Stimulated activated CD8-positive, alpha-beta memory T cell treated with anti-CD3 and anti-CD28 coated beads, Interleukin-2, amount 100 ng/mL, for 1 hour (primary cell): ENCODE measurements at places on chromosomes 3 and 15.

GRCh38 chr3:161413127-161413854 lies 42.0 kb upstream of the SPTSSB start:
- no peak for DNase-seq

DNA sequence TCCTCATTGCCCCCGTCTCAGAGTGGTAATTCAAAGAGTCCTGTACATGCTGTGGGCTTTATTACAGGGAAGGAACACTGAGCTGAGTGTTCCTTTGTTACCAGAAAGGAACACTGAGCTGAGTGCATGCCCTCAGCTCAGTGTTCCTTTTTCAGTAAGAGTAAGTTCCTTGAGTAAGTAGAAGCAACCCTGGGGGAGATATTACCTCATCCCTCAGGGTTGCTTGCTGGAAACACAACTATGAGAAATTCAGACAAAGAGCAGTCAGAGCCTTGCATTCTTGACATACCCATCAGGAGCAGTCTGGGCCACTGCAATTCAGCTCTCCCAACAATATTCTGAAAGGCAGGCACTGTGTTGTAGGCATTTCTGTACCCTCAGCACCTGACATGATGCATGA lies 17.0 kb downstream of the CHRM5 start:
- no peak for DNase-seq

- DNase-seq: no peak
Observed at GRCh38 chr3:182384221-182384620, 409.1 kb upstream of the ATP11B start.

GRCh38 chr15:26806151-26806550 lies 33.3 kb upstream of the GABRB3 start:
- DNase-seq: no peak

- no peak for DNase-seq
Observed at GRCh38 chr3:189298469-189299375, 127.0 kb downstream of the TPRG1 start.

DNA sequence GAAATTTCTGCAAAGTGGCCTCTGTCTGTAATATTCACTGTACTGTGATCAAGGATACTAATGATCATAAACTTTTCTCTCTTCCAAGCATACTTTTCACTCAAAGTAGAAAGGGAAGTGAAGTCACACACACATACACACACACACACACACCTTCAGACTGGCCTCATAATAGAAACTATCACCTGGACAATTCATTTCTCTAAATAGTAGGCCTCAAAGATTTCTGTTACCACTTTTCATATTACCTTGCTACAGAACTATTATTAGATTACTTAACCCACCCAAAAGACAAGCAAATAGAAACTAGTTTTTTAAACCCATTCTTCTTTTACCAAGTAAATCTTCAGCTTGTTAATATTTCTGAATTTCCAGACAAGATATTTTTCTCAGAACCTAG lies 12.2 kb downstream of the CPB1 start:
- no peak for DNase-seq

DNA sequence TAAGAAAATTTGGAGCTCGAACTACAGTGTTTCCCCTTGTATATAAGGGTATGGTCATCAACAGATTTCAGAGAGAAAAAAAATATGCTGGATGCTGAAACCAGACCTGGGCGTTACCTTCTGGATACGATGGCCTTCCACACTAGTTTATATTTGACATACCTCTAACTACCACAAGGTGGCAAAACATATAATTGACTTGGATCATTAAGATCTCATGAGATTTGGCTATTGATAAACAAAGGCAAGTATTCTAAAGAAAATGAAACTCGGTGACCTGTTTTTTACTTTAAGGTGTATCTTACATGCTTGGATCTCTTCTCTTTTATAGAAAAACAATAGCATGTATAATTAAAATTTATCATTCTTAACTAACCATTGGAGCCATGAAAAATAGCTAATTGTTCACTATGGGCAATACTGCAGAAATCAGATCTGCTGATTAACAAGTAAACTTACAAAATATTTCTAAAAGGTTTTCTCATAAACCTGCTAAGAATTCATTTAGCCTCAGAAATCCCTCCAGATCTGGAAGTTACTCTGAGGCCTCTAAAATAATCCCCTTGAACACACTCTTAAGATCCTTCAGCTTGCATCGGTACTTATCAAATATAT lies 300.6 kb upstream of the KCNH8 start:
- DNase-seq: no peak

- DNase-seq: no peak
Observed at GRCh38 chr3:154538566-154539360, 108.8 kb upstream of the GPR149 start.

DNA sequence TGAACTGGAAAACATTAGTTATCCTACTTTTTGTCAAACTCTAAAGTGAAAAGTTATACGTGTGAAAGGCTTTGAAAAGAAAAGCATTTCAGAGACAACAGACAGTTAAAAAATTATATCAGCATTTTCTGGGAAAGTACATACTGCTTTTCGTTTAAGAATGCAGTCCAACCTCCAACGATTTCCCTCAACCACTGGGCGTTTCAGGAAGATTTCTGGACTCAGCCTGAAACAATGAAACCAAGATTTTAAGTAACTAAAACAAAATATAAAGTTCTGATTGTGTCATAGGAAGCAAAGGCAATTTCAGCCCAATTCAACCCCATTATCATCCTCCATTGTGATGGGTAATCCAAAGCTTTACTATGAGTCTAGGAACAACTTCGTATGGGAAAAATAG lies 110.7 kb downstream of the PLD1 start:
- no peak for DNase-seq

DNA sequence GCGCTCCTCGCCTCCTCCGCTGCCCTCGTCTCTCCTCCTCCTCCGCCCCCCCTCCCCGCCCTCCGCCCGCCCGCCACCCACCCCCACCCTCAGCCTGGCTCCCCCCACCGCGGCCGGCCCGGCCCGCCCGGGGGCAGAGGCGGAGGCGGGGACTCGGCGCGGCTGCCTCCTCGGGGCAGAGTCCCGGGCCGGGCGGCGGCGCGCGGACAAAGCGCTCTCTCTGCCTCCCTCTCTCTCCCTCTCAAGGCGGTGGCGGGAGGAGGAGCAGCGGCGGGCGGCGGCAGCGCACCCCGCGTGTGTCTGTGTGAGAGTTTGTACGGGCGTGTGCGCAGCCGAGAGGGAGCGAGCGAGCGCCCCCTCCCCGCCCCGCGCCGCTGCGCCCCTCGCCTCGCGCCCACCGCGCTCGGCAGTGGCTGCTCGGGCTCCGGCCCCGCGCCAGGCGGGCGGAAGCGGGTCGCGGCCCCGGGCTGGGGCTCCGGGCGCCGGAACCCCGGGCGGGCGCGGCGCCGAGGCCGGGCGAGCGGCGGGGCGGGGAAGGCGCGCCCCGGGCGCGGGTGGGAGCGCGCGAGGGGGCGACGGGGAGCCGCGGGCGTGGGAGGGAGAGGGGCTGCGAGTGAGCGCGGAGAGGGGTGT lies at the start of gene IGF2BP2:
TSS of gene IGF2BP2 (minus strand) at position 37 of the 633 bp plus-strand sequence. CDS start 82 bp downstream, outside the sequence.
- no peak for DNase-seq

GRCh38 chr15:75841626-75842025 lies 1.6 kb upstream of the UBE2Q2 start:
- DNase-seq: no peak

GRCh38 chr3:51967384-51968169 lies at the start of gene PCBP4:
Gene PCBP4 (minus strand): TSS chr3:51967454. CDS start chr3:51961240, 6,214 bp downstream.
- no peak for DNase-seq

DNA sequence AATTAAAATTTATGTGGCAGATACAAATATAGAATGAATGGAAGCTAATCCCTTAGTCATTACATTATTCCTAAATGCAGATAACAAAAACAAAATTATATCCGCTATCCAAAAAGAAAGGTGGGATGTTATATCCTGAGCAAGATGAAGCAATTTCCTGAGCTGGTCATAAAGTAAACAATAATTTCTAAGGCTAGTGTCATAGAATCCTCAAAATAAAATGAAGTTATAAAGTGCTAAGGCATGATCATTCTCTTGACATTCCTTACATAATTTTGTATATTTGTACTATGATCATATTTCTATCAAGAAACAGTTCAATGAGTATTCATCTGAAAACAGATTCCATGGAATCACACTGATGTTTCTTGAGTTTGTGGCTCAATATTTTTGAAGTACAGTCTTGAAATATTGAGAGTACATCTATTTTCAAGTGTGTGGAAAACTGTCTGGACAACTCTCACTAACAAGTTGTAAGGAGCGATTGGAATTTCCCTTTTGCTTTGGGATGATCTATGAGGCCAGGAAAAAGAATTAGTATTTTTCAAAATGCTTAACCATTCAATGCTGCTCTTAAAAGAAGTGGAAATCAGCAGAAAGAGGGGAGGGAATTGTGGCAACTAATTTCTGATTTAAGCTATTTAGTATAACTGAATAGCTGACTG lies 92.4 kb downstream of the ABI3BP start:
- DNase-seq: no peak

DNA sequence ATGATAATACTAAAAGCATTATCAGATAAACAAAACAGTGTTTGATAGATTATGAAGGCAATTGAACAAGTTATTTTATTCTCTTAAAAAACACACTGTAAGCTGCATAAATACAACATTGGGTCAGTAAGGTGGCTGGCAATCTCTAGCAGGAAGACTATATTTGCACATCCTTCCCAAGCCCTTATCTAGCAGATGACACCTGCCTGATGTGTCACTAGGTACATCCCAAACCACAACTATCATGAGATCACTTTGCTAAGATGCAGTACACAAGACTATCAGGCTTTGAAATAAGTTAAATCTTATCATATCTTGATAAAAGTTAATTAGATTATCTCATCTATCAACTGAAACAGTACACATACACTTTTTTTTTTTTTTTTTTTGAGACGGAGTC lies 417.4 kb downstream of the MECOM start:
- DNase-seq: no peak

GRCh38 chr15:70284438-70285214 lies 186.9 kb upstream of the TLE3 start:
- DNase-seq: no peak

GRCh38 chr3:185422677-185423076 lies 59.7 kb downstream of the MAP3K13 start:
- no peak for DNase-seq

DNA sequence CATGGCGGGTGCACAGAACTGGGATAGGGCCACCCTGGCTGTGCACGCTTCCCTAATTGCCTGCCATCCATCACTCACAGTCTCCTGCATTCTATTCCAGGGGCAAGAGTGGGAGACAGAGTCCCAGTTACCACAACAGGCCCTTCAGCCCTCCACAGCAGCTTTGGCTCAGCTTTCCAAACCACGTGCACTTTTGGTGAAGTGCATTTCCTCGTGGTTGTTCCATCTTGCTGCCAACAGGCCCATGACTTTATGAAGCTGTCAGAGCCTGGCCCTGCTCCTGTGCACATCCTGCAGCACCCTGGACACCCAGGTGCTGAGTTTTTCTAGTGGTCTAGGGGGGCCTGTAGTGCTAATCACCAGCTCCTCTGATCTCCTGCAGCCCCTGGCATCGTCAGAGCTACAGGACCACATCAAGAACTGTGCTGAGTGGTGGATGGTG lies 110.2 kb downstream of the ADCY5 start:
- DNase-seq: no peak

- DNase-seq: no peak
Observed at GRCh38 chr15:78695854-78696253, 54.8 kb upstream of the CHRNB4 start.

- no peak for DNase-seq
Observed at GRCh38 chr3:46835054-46835453, 28.2 kb downstream of the MYL3 start.

- DNase-seq: no peak
Observed at GRCh38 chr15:41822957-41823356, 4.9 kb upstream of the JMJD7 start.

- peak; percentile 2 for DNase-seq
Observed at GRCh38 chr15:95929232-95929846, 401.2 kb upstream of the NR2F2 start.

DNA sequence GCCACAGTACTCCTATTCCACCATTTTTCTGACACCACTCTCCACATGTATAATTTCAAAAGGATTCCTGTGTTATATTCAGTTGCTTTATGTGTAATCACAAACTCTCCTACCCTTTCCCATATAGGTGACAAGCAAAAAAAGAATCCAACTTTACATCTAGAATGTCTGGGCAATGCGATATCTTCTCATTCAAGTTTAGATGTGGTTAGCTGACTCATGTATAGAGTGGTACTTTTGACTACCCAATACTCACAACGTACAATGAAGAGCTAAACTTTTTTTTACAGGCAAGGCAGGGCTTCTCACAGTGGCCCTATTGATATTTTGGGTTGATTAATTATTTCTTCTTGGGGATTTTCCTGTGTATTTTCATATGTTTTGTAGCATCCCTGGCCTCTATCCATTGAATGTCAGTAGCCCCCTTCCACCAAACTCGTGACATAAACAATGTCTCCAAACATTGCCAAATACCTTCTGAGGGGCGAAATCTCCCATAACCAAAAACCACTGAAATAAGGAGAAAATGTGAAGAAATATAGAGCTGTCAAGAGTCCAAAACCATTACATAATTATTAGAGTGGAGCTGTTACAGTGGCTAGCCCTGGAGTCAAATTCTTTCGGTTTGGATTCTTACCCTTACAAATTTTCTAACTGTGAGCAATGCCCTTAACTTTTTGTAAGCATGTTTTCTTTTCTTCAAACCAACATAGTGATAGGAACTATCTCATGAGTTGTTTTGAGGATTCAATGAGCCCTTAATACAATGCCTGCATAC lies 342.6 kb downstream of the NSUN3 start:
- DNase-seq: no peak

GRCh38 chr3:30476368-30477084 lies 129.9 kb upstream of the TGFBR2 start:
- no peak for DNase-seq

- DNase-seq: no peak
Observed at GRCh38 chr3:10932596-10932995, 60.0 kb upstream of the SLC6A1 start.

- no peak for DNase-seq
Observed at GRCh38 chr3:192943393-192943792, 25.7 kb upstream of the MB21D2 start.

DNA sequence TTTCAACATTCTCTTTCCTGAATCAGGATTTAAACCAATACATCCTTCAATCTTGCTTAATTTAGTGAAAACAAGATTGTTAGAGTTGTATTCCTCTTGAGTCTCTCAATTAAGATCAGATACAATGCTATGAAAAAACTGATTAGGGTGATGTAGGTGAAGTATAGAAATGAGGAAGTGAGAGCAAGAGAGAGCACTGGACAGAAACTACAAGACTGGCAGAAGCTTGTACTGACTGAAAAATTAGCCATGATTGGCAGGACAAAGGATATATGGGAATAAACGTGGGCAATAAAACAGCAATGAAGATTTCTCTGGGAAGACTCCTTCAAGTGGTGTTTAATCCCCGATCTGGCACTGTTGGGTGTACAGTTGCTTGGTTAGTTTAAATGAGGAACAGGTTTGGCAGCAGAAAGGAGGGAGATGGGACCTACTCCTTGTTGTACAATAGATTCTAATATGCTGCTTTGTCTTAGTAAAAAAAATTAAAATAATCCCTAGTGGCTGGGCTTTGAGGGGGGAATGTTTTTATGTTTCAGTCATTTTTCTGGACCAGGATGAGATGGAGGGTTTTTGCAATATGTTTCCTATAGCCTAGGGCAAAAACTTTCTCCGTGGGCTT lies 252.7 kb downstream of the SLC9A9 start:
- no peak for DNase-seq

GRCh38 chr3:24145981-24146822 lies 201.1 kb downstream of the NR1D2 start:
- DNase-seq: no peak
